IMR-90 (cell line): ENCODE measurements at places on chromosomes 3 and 15. TPM values are rescaled to one million over a fixed set of nuclear protein-coding genes. Genes with fewer than 3 reads are reported as not detected.

GRCh38 chr3:47713655-47714054 lies 68.0 kb downstream of the SMARCC1 start:
- DNase-seq = peak; percentile 63

DNA sequence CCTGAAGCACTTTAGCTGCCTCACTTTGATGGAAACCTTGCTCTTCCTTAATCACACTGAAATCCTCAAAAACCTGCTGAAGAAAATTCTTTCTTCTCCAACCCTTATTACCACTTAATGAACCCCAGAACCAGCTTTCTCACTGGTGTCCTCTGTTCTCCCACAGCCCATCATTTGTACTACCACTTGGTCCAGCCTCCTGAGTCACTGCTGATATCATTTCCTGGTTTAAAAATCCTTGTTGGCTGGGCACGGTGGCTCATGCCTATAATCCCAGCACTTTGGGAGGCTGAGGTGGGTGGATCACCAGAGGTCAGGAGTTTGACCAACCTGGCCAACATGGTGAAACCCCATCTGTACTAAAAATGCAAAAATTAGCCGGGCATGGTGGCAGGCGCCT lies 418.6 kb upstream of the KCNMB2 start:
- peak; percentile 16 for DNase-seq

- DNase-seq = no peak
Measured at GRCh38 chr15:64586259-64586870, 126.0 kb downstream of the ZNF609 start.

DNA sequence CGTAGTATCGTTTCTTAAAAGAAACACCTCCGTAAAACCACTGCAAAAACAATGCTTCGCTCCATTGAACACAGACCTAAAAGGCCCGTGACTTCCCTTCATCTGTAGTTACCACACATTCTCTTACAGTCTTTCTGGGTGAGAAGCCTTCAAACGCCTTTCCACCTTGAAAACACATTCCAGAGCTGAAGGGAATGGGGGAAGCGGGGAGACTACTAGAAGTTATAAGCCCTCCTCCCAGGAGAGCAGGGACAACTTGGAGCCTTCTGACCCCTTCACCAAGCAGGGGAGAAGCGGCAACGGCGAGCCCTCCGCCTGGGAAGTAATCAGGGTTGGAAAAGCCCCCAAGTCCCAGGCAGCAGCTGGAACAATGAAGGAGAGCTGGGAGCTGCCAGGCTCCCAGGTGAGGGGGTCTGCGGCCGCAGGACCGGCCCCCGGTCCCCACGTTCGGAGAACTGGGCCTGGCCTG lies 461 bp downstream of the SECISBP2L start:
- DNase-seq = peak; percentile 21

GRCh38 chr3:171838218-171838720 lies 4.9 kb upstream of the TMEM212 start:
- DNase-seq = peak; percentile 78

- DNase-seq = peak; percentile 93
Measured at GRCh38 chr3:187738331-187739093, 6.8 kb downstream of the BCL6 start.

DNA sequence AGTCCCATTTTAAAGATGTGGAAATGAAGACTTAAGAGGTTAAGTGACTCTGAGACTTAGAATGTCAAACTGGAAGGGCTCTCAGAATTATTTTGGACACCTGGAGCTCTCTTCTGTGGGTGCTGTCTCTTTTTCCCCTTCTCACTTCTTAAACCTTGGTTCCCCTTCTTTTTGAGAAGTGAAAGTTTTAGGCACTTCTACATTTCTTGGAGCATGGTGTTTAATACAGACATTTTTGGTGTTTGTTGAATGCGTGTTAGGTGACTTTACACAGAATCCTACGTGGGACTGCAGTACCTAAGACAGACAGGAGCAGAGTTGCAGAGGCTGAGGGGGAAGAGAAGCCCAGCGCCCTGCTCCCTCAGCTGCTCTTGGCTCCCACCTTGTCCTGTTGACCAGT lies 133.3 kb downstream of the MDFIC2 start:
- DNase-seq = no peak

- no peak for DNase-seq
Measured at GRCh38 chr3:171774521-171774920, 35.8 kb downstream of the PLD1 start.

DNA sequence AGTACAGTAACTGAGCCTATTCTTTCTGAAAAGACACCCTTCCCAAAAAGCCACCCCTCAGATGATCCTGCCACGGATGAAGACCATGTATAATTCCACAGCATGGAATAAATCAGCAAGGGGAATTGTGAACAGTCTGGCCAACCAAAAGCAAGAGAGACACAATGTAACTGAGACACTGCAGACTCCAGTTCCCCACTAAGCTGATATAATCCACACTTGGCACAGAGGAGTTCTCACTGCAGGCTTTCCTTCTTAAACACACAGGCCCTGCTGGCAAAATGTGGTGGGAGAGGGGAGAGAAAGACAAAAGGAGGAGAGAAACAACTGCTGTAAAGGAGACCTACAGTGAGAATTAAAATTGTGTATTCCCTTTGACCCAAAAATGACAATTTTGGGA lies 12.7 kb downstream of the GPR156 start:
- no peak for DNase-seq

- peak; percentile 31 for DNase-seq
Measured at GRCh38 chr3:78086150-78086549, 1046.3 kb downstream of the ROBO2 start.

The KLHL40 gene
- not detected in 2 replicates for total RNA-seq

The TBL1XR1 gene
- total RNA-seq = 170 and 181 TPM in 2 replicates

The FEZF2 gene
- not detected in 2 replicates for total RNA-seq

The TM2D3 gene
- total RNA-seq = 27.4 and 30.6 TPM in 2 replicates
